ENCODE measurements at places on chromosomes 13 and 19.

- no peak for DNase-seq
Measured at GRCh38 chr13:44306371-44307192, 67.0 kb upstream of the SERP2 start.

DNA sequence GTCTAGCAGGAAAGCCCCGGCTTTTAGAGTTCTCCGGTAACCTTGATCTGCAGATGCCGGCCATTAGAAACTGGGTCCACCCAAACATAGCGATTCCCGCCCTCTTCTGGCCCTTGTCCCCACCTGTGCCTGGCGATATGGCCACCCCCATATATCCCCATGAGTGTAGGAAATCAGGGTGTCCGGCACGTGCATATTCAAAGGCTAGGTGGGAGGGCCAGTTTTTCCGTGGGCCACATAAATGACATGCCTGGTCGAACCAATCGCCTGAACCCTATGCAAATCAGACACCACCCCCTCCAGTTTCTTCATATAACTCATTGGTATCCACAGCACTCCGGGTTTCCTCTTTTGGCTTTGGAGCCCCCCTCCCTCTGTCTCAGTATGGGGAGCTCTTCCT is 37.4 kb downstream of the ERICH4 start:
- no peak for DNase-seq

DNA sequence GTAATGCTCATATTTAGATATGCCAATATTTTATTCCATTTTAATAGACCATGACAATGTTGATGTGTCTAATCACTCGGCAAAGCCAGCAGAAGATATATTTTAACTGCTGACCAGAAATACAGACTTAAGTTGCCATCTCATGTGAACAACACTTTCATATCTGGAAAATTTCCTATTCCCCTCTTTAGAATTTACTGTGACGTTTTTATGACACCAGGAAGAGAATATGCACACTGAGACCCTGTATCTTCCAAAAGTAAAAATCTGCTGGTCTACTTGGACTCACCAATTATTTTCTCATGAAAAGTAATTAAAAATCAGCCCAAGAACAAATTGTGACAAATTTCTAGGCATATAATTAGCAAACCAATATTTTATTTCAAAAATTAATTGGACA is 2.1 kb downstream of the PROSER1 start:
- no peak for DNase-seq

- DNase-seq = no peak
Measured at GRCh38 chr13:60331249-60332012, 65.6 kb upstream of the TDRD3 start.
